ENCODE measurements at places on chromosomes 6 and 20. TPM values are rescaled to one million over a fixed set of nuclear protein-coding genes. Genes with fewer than 3 reads are reported as not detected.

DNA sequence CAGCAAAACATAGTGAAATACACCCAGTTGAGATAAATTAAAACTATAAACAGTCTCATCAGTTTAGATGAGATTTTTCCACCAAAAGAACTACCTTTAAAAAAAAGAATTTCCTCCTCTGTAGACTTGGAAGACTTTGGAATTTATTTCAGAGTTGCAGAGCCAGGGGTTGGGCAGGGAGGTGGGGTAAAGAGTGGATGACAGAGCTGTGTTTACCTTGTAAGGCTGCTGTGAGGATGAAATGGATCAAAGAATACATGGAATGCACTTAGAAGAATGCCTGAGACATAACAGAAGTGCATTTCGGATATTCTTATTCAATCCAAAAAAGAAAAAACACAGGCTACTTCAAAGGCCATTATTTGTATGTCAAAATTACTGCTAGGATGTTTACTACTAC is 6.4 kb upstream of the LY86 start:
- no peaks in the 10 kb centered on the region for H3K4me1 ChIP-seq
- no peaks in the 10 kb centered on the region for H3K27me3 ChIP-seq
- no peak overlapping the region for H3K4me3 ChIP-seq
- no peak for DNase-seq

DNA sequence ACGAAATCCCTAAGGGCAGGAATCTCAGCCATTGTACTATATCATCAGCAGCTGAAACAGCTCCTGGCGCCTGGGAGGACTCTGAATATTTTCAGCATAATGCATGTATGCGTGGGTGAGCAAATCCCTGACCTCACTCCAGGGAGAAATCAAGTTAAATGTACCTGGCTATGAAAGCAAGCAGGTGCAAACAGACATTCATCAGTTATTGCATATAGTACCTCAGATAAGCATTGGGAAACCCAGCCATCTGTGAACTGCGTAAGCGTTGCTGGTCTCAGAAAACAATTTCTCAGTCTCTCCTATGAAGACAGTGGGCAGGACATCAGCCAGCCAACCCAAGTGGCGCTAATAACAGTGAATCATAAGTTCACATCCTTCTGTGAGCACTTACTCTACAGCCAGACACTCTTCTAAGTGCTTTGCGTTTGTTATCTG is 622.6 kb downstream of the EPM2A start:
- no peak overlapping the region for H3K27ac ChIP-seq
- DNase-seq: no peak
- no peaks in the 10 kb centered on the region for H3K27me3 ChIP-seq
- H3K4me3 ChIP-seq: no peak overlapping the region
- no peaks in the 10 kb centered on the region for H3K4me1 ChIP-seq

DNA sequence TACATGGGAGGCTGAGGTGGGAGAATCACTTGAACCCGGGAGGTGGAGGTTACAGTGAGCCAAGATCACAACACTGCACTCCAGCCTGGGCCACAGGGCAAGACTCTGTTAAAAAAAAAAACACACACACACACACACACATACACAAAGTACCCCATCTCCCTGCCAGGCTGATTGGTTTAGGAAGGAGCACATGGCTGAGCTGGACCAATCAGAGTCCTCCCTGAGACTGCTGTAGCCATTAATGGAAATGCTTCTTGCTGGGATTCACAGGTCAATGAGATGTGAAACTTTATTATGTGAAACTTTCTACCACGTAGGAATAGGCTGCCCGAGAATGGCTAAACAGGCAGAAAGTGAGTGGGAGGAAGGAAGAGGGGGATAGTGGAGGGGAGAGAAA is 2.9 kb downstream of the TREM1 start:
- no peak overlapping the region for H3K27ac ChIP-seq
- H3K27me3 ChIP-seq: no peaks in the 10 kb centered on the region
- no peak overlapping the region for H3K4me3 ChIP-seq
- no peaks in the 10 kb centered on the region for H3K36me3 ChIP-seq

DNA sequence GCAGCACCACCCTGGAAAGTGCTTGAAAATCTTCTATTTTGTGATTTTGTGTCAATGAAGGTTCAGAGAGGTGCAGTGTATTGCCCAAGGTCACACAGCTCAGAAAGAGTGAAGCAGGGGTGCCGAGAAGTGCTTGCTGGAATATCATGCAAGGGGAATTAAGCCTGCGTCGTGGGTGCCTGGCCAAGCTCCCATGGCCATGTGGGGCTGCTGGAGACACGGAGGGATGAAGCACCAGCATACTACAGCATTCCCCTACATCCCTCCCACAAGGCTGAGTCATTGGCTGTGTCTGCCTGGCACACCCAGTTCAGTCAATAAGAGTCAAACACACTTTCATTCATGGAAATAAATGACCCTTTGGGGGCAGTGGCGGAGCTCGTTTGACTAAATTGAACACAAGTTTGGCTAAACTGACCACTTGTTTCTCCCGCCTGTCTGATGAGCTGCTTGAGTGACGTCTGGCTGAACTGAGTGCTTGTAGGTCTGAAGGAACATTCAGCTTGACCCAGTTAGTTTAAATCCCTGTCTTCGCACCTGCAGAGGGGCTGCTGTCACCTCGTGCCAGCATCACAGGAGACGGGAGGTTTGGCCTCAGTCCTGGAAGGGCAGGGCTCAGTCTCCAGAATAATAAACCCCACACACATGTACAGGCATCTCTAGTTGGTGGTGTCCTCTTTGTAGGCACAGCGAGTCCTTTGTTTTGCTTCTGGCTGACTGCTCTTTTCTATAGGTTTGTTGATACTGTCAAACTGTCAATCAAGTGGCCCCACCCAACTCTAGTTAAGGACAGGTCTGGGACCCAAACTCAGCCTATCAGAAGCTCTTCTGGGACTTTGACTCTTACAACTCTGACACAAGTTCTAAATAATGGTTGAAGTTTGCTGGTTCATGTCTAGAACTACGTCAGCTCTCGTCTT is 8.4 kb upstream of the TGM2 start:
- H3K4me3 ChIP-seq: no peak overlapping the region
- peaks cover 56% of the 10 kb centered on the region for H3K4me1 ChIP-seq
- no peak overlapping the region for H3K27ac ChIP-seq
- DNase-seq: peak; percentile 85

- H3K27me3 ChIP-seq: no peaks in the 10 kb centered on the region
- H3K4me1 ChIP-seq: peaks cover 31% of the 10 kb centered on the region
- no peak for DNase-seq
- H3K36me3 ChIP-seq: no peaks in the 10 kb centered on the region
- peak overlapping the region; percentile 10 for H3K27ac ChIP-seq
These were observed 14.3 kb upstream of the SERINC3 start for GRCh38 chr20:44536175-44536574.

Gene DUSP15
- 0.93 TPM for total RNA-seq
